ENCODE measurements at places on chromosomes 5 and 9. TPM values are rescaled to one million over a fixed set of nuclear protein-coding genes. Genes with fewer than 3 reads are reported as not detected.

Gene PPP2CA
- polyA plus RNA-seq = 47.5 TPM

Gene IFNK
- polyA plus RNA-seq = not detected

Gene CTSL
- polyA plus RNA-seq = 21.0 TPM

Gene TSLP
- not detected for polyA plus RNA-seq

All from small intestine (tissue), 16 donors.